ENCODE measurements at places on chromosomes 2 and 18. TPM values are rescaled to one million over a fixed set of nuclear protein-coding genes. Genes with fewer than 3 reads are reported as not detected.
A peak's percentile ranks its signal among the peaks of the same experiment; 100 is the strongest.

Gene ACKR3
- 2.7 TPM for total RNA-seq

Gene BMP10
- not detected for total RNA-seq

Gene PMAIP1
- total RNA-seq = 37.9 TPM

GRCh38 chr2:33444967-33445366, 31.5 kb upstream of the RASGRP3 start:
- no peak for DNase-seq

- DNase-seq = no peak
These were observed 183.8 kb upstream of the MSH6 start for GRCh38 chr2:47599171-47599570.

- no peak for DNase-seq
These were observed 403.3 kb downstream of the TXNL1 start for GRCh38 chr18:56235071-56235470.

GRCh38 chr2:177295484-177295883, 31.0 kb upstream of the NFE2L2 start:
- DNase-seq = no peak

Gene ONECUT2
- total RNA-seq = 1.5 TPM

DNA sequence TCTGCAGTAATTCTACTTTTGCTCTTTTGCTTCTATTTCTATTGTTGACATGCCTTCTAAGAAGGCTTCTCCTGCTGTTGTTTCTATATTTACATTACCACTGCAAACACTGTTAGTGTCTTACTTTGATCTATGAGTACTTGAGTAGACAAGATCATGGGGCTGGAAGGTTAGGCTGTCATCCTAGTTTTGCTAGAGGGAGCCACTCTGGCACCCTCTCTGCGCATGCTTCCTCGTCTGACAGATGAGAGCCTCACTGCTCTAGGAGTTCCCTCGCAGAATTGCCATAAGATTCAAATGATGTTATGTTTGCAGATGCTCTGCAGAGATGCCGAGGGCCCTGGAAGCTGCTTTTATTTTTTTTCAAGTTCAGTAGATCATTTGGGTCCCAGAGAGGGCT, 185.6 kb downstream of the RNF144A start:
- DNase-seq = no peak

DNA sequence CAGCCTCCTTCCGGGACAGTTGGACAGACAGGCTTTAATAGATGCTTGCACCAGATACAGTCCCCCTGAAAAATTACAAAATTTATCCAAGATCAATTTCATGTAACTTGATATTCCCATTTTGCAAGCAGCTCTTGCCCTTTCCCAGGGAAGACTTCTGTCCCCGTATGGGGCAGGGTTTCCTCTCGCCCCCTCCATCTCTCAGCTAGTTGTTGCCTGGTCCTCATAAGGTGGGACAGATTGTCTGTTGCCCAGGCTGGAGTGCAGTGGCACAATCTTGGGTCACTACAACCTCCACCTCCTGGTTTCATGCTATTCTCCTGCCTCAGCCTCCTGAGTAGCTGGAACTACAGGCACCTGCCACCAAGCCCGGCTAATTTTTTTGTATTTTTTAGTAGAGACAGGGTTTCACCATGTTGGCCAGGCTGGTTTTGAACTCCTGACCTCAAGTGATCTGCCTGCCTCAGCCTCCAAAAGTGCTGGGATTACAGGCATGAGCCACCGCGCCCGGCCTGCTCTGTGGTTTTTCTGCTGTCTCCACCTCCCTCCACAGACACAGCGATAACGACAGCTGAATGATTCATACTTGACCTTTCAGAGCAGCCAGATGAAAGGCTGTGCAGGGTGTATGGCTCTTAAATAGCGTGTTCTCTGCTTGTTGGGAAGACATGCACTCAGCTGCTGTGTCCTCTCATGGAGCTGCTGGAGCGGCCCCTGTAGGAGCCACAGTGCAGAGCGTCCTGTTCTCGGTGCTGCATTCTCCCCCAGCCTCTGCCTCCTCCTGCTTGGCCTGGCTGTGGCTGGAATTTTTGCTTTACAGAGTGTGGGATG, 61.4 kb downstream of the TTC39C start:
- DNase-seq = peak; percentile 99

DNA sequence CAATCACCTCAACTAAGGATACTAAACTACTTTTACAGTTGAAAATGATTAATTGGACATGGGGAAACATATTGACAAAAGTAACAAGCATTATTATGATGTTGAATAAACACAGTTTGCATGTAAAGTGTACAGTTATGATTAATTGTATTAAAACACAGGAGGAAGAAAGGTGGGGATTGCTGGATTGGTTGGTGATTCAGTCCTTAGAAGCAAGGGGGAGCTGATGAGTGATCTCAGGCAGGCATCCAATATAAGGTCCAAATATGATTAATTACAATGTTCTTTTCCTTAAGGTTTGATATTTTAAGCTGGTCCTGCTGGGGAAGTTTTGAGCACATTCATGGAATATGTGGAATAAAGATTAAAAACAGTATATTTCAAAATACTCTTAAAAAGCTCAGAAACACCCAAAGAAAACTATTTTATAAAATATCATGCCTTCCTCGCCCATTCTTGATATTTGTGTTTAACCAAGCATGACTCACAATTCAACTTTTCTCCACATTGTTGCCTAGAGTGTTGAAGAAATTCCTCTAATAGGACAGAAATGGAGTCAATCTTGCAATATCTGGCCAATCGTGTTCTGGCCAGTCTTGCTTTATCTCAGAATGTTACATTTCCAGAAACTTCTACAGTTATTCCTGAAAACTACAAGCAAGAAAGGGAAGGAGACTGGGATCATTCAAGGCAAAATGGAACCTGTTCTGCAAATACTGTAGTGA, 268.2 kb downstream of the RPIA start:
- DNase-seq = no peak

Gene RAX
- total RNA-seq = not detected

DNA sequence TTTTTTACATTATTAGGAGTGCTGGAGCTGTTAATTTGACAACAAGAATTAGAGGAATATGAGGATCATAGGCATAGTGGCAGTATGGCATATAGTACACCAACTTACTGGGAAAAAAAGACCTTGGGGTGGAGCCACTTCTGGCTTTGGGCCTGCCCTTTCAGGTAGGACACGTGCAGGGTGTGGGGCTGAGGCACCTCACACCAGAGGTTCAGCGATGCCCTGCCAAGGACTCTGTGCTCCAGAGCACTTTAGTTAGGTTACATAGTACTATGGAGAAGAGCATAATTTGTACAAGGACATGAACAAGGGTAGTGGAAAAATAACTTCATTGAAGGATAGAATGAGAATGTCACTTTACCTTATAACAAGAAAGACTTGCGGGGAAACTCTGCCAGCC, 77.1 kb upstream of the CD302 start:
- DNase-seq = peak; percentile 7

DNA sequence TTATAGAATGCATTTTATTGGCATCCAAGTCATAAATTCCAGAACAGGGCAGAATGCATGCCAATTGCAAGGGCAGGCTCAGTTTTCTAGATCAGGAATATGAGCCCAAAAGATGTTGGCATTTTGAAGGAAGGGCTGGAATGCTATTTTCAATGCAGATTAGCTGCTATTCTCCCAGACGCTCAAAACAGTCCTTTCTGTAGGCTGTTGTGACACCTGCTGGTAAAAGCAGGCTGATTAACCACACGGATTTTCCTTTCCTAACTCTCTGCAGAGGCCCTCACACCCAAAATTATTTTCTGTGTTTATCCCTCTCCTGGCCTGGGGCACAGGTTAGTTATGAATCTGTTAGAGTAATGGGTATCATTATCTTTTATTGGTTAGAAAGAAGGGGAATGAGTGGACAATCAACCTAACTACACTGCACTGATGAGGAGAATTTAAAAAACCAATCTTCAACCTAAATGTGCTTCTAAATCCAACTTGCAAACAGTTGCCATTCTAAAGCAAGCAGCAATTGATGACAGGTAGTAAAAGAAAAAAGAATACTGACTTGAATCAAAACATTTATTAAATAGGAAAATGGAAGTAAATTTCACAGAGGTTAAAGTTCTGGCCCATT, 94.0 kb downstream of the PLA2R1 start:
- DNase-seq = peak; percentile 49

DNA sequence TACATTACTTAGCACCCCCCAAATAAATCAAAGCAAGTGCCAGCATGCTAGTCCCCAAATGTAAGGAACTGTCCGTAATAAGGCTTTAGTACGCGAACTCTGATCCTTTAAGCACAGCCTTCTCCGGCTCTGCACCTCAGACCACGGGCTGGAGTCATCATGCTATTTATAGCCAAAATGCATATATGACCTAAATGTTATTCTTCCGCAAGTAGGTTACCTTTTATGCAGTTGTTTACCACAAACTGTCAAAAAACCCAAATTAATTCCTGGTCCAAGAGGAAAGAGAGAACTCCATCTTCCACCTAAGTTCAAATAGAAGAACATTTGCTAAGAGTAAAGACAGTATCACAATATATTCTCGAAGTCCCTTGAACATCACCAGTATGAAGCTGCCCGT, 42.7 kb downstream of the ZNF516 start:
- no peak for DNase-seq

DNA sequence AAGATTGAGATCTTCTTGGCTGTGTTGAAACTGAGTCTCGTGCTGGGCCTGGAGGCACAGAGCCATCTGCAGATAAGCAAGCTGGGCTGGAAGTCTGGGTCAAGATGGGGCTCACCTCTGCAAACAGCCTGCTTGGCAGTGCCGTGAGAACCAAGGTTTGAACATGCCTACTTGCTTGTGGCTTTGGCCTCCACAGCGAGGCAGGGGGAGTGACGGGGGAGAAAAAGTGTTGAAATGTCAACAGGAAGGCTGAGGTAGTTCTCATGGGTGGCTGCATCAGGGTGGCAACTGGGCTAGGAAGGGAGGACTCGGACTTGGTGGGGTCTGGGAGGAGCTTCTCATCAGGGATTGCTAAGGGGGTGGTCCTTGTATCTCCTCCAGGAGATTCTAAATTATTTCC, 99.7 kb downstream of the THNSL2 start:
- DNase-seq = no peak

Gene LOXHD1
- not detected for total RNA-seq

Gene SPP2
- 0.27 TPM for total RNA-seq

Gene TMEM87B
- total RNA-seq = 21.9 TPM

DNA sequence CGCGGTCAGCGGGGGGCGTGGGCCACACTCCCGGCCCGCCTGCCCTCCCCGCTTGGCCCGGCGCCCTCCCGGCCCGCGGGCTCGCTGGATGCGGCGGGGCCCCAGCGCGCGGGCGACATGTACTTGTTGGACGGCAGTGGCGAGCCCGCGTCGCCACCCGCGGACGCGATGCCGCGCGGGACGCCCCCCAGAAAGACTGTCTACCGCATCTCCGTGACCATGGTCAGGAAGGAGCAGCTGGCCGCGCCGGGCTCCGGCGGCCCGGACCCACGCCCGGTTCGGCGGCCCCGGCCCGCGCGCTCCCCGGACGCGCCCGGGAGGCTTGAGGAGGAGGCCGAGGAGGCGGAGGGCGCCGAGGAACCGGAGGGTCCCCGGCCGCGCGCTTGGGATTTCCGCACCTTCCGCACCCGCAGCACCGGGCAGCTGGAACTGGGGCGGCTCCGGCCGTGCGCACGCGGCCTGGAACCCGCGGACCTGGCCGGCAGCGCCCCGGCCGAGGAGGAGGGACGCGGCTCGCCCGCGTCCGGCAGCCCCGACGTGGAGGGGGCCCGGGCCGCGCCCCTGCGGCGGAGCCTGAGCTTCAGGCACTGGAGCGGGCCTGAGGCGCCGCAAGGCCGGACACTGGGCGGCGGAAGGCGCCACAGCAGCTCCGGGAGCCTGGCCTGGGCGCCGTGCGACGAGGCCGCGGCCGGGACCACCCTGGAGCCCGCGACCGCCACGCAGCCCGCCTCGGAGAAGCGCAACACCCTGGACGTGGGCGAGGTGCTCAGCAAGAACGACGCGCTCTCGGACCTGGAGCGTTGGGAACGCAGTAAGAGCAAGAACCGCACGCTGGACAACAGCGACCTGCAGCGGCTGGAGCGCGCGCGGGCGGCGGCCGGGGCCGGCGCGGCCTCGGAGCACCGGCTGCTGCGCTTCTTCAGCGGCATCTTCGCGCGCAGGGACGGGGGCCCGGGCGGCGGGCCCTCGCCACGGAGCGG, 176.4 kb downstream of the AGAP1 start:
- peak; percentile 5 for DNase-seq

- DNase-seq = peak; percentile 97
These were observed 85.2 kb upstream of the NDUFV2 start for GRCh38 chr18:9017167-9017904.

- peak; percentile 28 for DNase-seq
These were observed 57.8 kb upstream of the KIF5C start for GRCh38 chr2:148817210-148817708.

GRCh38 chr18:6203791-6204190, 210.9 kb downstream of the L3MBTL4 start:
- DNase-seq = no peak

- peak; percentile 64 for DNase-seq
These were observed 36.4 kb downstream of the COL5A2 start for GRCh38 chr2:189142893-189143759.

- DNase-seq = no peak
These were observed 820.8 kb downstream of the TDRD15 start for GRCh38 chr2:21944536-21944935.
